ENCODE measurements at places on chromosomes 3 and 15. TPM values are rescaled to one million over a fixed set of nuclear protein-coding genes. Genes with fewer than 3 reads are reported as not detected.

LTF gene
- not detected for total RNA-seq

GOLGA8G gene
- total RNA-seq, result not detected

SUSD5 gene
- 2.0 TPM for total RNA-seq

MYO1E gene
- 7.9 TPM for total RNA-seq

CELF6 gene
- 4.1 TPM for total RNA-seq

ZNF197 gene
- total RNA-seq, result 49.0 TPM

FBXO40 gene
- not detected for total RNA-seq

MAP2K1 gene
- 27.3 TPM for total RNA-seq

CSPG5 gene
- 0.76 TPM for total RNA-seq

DNAJA4 gene
- total RNA-seq, result 2.4 TPM

SNX22 gene
- 4.6 TPM for total RNA-seq

ATR gene
- 18.3 TPM for total RNA-seq

SLC28A1 gene
- 0.25 TPM for total RNA-seq

HRH1 gene
- total RNA-seq, result not detected

CCR2 gene
- total RNA-seq, result not detected

ABI3BP gene
- total RNA-seq, result not detected

SLC38A3 gene
- not detected for total RNA-seq

PARL gene
- 58.5 TPM for total RNA-seq

DCBLD2 gene
- 33.9 TPM for total RNA-seq

WDR72 gene
- total RNA-seq, result 1.1 TPM

IL17RD gene
- 31.1 TPM for total RNA-seq

NLGN1 gene
- 50.2 TPM for total RNA-seq

LYZL4 gene
- not detected for total RNA-seq

RBMS3 gene
- 65.1 TPM for total RNA-seq

IL12A gene
- not detected for total RNA-seq

METTL6 gene
- 25.9 TPM for total RNA-seq

C3orf80 gene
- total RNA-seq, result 0.34 TPM

ALCAM gene
- total RNA-seq, result 115 TPM

PPARG gene
- 0.37 TPM for total RNA-seq

SETD2 gene
- 59.1 TPM for total RNA-seq

SHISA5 gene
- 261 TPM for total RNA-seq

NOX5 gene
- total RNA-seq, result not detected

APOD gene
- not detected for total RNA-seq

AGBL1 gene
- 0.76 TPM for total RNA-seq

TTLL13 gene
- total RNA-seq, result not detected

C3orf49 gene
- not detected for total RNA-seq

ALPK3 gene
- 6.8 TPM for total RNA-seq

FOXL2NB gene
- 0.15 TPM for total RNA-seq

PLA2G4D gene
- total RNA-seq, result not detected

PEX5L gene
- 41.0 TPM for total RNA-seq

ISG20 gene
- 1.1 TPM for total RNA-seq

ANKRD63 gene
- total RNA-seq, result not detected

CCDC71 gene
- 22.1 TPM for total RNA-seq

SLC12A1 gene
- not detected for total RNA-seq

DGKG gene
- 24.1 TPM for total RNA-seq

KATNBL1 gene
- 64.7 TPM for total RNA-seq

BOC gene
- total RNA-seq, result 32.9 TPM

PTPN9 gene
- total RNA-seq, result 138 TPM

EPHA6 gene
- 9.0 TPM for total RNA-seq

LSAMP gene
- 67.1 TPM for total RNA-seq

KCNMB2 gene
- total RNA-seq, result 0.47 TPM

ZMYND10 gene
- total RNA-seq, result 1.3 TPM

PIGZ gene
- 4.7 TPM for total RNA-seq

Measured in glutamatergic neuron (in vitro differentiated cells).